ENCODE measurements at places on chromosomes 11 and 22. TPM values are rescaled to one million over a fixed set of nuclear protein-coding genes. Genes with fewer than 3 reads are reported as not detected.

DNA sequence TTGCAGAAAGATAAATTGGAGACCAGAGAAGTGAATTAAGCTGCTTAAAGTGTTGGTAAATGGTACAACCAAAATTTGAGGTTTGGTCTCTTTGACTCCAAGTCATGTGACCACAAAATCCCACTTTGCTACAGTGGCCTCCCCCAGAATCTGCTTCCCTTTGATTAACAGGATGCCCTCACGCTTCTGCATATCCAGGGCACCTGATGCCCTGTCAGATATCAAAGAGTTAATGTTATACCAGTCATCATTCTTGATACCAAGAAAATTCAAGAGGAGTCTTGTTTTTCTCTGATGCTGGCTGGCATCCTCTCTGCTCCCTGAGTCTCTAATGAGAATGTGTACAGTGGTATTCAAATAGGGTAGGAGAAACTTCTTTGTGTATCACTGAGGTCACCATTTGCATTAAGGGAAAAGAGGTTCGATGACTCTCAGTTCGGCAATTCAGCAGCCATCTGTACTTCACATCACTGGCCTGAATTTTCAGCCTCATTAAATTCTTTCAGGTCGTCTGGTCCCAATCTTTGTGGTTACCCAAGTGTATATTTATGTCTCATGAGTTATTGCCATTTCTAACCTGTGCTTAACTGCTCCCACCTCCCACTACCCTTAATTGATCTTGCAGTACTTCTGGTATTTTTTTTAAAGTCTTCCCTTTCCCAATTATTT is 73.9 kb downstream of the BDNF start:
- no peak overlapping the region for H3K4me3 ChIP-seq
- H3K36me3 ChIP-seq, result no peaks in the 10 kb centered on the region
- H3K27me3 ChIP-seq, result peaks cover 34% of the 10 kb centered on the region
- H3K4me1 ChIP-seq, result no peaks in the 10 kb centered on the region
- DNase-seq, result no peak
- no peak overlapping the region for H3K27ac ChIP-seq

DNA sequence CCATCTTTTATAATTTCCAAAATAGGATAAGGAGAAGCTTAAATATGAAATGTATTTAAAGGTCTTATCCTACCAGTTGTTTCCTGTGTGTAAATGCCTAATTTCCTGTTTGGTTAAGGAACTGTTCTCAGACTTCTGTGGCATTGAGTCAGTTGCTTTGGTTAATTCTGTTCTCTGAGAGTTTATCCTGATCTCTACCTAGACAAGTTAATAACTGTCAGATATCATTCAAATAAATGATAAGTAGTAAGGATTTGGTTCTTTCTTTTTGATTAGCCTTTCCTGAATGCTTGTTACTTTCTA is 39.5 kb downstream of the CTNND1 start:
- H3K4me1 ChIP-seq, result peaks cover 25% of the 10 kb centered on the region
- H3K4me3 ChIP-seq, result no peak overlapping the region
- peaks cover 54% of the 10 kb centered on the region for H3K36me3 ChIP-seq
- no peak for DNase-seq
- no peak overlapping the region for H3K27ac ChIP-seq

- peaks cover 47% of the 10 kb centered on the region for H3K4me1 ChIP-seq
- DNase-seq, result no peak
- H3K4me3 ChIP-seq, result no peak overlapping the region
- no peak overlapping the region for H3K27ac ChIP-seq
Measured at GRCh38 chr11:66111158-66111557, 41.1 kb downstream of the PACS1 start.

DNA sequence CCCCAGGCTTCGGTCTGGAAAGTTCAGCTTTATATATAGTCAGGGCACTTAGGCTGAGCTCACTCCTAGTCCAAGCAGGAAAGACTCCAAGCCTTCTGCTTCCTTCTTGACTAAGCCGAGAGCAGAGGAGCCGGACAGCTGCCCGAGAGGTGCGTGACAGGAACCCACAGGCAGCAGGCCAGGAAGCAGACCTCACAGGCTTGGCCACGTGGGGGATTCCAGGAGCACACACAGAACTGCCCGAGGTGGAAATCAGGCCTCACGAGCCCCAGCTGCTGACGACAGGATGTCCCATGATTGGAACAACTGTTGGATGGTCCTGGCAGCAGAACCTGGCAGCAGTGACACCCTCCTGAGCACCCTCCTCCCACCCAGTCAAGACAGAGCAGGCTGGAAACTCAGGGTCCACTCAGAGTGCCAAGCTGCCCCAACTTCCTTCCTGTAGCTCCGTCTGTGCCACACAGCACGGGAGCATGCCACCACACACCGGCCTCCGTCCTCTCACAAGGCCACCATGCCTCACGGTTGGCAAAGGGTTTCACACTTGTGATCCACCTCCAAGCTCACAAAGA is 5.4 kb downstream of the PLA2G6 start:
- H3K36me3 ChIP-seq, result no peaks in the 10 kb centered on the region
- H3K4me3 ChIP-seq, result no peak overlapping the region
- peaks cover 63% of the 10 kb centered on the region for H3K4me1 ChIP-seq
- DNase-seq, result no peak

DNA sequence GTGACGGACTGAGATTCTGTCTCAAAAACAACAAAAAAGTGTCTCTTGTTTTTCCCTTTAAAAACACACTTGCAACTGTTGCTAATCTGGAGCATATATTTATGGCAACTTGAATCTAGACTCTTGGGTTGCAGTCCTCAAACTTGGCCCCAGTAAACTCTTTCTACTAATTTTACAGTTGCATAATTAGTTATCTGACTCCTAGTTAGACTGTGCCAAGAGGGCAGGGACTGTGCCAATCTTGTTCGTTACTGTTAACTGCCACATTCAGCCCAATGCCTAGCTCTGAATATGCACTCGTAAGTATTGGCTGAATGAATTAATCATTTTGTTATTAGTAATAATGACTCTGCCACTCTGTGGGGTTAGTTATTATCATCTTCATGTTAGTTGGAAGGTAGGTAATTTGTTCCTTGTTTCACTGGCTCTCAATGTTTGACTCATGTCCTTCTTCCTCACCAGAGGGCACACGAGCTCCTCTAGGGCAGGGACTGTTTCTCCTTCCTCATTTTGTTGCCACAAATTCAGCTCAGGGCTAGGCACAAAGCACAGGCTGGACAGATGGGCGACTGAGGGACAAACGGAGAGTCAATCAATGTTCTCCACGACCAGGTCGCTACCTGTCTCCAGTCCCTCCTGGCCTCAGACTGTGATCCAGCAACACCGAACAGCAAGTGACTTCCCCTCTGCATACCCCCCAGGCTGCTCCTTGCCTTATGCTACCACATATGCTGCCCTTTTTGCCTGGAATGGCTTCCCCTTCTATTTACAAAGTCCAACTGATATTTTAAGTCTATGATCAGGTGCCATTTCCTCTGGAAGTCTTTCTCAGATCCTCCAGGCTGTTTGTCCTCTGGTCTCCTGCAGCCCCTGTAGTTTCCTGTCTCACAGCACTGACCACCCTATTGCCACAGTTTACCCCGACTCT is 9.0 kb downstream of the CLPB start:
- no peak overlapping the region for H3K4me3 ChIP-seq
- no peak for DNase-seq
- H3K4me1 ChIP-seq, result peaks cover 4% of the 10 kb centered on the region
- no peaks in the 10 kb centered on the region for H3K27me3 ChIP-seq
- peaks cover 5% of the 10 kb centered on the region for H3K36me3 ChIP-seq

- no peak overlapping the region for H3K4me3 ChIP-seq
- H3K27me3 ChIP-seq, result no peaks in the 10 kb centered on the region
- H3K36me3 ChIP-seq, result peaks cover 2% of the 10 kb centered on the region
Measured at GRCh38 chr11:36240173-36240572, 49.1 kb downstream of the COMMD9 start.

- H3K4me3 ChIP-seq, result no peak overlapping the region
- H3K36me3 ChIP-seq, result no peaks in the 10 kb centered on the region
- H3K27me3 ChIP-seq, result no peaks in the 10 kb centered on the region
- H3K27ac ChIP-seq, result no peak overlapping the region
- H3K4me1 ChIP-seq, result peaks cover 19% of the 10 kb centered on the region
Measured at GRCh38 chr11:123475469-123475868, 45.4 kb downstream of the GRAMD1B start.

DNA sequence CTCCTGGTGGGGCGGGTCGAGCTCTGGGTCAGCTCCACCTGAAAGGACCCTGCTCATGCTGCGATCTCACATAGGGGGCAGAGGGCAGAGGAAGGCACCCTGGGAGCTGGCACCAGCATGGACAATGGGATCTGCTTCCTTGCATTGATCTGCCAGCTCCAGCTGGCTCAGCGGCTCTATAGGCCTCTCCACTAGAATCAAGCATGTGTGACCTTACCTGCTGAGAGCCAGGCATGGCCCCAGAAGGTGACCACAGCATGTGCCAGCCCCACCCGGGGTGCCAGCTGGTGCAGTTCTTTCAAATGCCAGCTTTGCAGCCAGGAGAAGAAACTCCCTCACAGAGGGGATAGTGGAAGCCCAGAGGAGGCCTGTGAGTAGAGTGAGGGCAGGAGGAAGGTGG is 22.0 kb upstream of the KLHL35 start:
- H3K4me3 ChIP-seq, result no peak overlapping the region
- H3K4me1 ChIP-seq, result no peaks in the 10 kb centered on the region
- no peaks in the 10 kb centered on the region for H3K27me3 ChIP-seq
- no peak for DNase-seq
- no peak overlapping the region for H3K27ac ChIP-seq
- no peaks in the 10 kb centered on the region for H3K36me3 ChIP-seq

DNA sequence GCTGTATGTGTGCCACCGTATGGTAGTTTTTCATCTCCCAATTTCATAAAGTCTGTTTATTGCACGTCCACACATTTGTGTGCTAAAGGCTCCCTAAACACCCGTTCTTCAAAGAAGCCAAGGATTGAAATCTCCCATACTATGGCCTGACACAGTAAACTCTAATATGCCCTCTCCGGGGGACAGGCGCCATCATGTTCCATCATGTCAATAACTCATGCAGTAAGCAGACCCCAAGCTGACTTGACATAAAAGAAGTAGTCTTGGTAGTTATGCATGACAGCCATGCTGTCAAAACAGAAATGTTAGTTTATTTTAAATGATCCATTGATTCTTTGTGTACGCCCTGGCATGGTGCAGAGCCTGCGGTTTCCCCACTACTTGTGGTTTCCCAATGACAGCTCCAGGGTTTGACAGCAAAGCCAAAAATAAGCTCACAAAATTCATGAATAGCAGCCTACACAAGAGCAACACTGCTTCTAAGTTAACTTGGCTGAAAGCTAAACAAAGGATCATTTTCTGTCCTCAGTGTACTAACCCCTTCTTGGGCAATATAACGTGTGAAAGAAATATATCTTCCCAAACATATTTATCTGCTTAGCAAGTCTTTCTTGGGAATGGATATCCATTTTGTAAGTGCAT is 56.5 kb upstream of the CABP7 start:
- no peak overlapping the region for H3K4me3 ChIP-seq
- H3K36me3 ChIP-seq, result peaks cover 33% of the 10 kb centered on the region
- no peak overlapping the region for H3K27ac ChIP-seq
- no peaks in the 10 kb centered on the region for H3K27me3 ChIP-seq

DNA sequence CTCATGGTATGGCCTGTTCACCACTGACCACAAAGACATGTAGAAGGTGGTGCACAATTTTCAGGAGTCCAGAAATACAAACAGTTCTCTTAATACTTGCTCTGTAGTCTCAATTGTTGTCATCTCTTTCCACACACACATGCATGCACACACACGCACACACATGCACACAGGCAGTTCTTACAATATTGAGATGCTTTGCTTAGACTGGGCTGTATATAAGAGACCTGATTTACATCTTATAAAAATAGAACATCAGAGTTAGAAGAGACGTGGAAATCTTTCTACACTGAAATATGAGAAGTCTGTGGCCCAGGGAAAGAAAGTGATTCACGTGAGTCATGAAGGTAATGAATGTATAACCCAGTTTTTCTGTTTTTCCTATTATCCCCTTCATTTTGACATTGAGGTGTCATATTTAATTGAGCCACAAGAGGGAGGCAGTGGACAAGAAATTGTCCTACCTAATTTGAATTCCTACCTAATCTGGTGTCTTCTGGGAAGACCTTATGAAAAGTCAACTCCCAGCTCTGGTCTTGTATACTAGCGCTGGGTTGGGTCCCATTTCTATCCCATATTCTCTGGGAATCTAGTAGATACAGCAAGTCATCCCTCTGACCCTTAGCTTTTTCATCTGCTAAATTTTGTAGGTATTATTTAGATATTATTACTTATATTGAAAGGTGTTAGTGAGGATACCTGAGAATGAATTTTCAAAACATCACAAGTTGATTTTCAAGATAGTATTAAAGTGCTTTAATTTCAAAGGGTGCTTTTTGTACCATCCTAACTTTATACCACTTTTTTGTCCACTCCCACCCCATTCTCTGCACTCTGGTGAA is 14.9 kb upstream of the MS4A4A start:
- no peak for DNase-seq
- peaks cover 11% of the 10 kb centered on the region for H3K27me3 ChIP-seq
- no peak overlapping the region for H3K4me3 ChIP-seq
- no peaks in the 10 kb centered on the region for H3K36me3 ChIP-seq
- H3K4me1 ChIP-seq, result no peaks in the 10 kb centered on the region
- H3K27ac ChIP-seq, result no peak overlapping the region

LRRC75B gene
- 10.3 TPM for total RNA-seq

PLA2G6 gene
- 48.8 TPM for total RNA-seq

OR6A2 gene
- not detected for total RNA-seq

CFAP68 gene
- total RNA-seq, result 17.2 TPM

PVALB gene
- total RNA-seq, result not detected

IL17REL gene
- not detected for total RNA-seq

SLC7A4 gene
- not detected for total RNA-seq

Data from osteocyte (in vitro differentiated cells).